ENCODE measurements at places on chromosomes 5 and 9.

GRCh38 chr9:98575379-98576346, 133.1 kb downstream of the GABBR2 start:
- DNase-seq = peak; percentile 39

DNA sequence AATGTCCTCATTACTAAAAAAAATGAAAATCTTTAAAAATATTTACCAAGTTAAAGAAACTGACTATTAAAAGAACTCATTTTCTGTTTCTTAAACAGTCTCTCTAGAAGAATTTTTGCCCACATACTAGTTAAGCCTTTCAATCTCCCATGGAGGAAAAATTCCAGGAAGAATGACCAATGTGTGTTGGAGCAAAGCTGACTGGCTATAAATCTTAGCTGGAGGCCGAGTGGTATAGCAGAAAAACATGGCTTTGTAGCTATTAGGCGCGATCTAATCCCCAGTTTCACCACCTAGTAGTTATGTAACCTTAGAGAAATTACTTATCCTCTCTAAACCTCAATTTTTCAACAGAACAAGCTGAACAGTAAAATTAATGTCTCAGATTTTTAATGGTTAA, 135.5 kb upstream of the PRLR start:
- no peak for DNase-seq

DNA sequence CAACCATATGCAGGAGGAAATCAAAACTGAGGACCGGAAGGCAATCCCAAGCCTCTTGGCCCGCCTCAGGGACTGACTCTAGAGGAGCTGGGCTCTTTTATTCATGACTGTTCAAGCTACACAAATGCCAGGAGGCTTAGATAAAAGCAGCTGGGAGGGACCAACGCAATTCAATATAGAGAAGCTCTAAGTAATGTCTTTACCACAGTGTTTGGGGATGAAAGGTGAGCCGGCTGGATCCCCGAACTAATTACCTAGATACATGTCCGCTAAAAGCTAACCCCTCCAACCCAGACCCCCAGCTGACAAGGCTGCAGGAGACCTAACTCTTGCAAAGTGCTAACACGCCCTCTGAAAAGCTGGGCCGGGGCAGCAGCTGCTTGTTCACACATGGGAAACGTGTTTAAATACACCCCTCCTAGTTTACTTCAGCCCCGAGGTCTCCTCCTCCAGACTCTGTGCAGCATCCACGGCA, 67.5 kb downstream of the TLE1 start:
- DNase-seq = no peak

DNA sequence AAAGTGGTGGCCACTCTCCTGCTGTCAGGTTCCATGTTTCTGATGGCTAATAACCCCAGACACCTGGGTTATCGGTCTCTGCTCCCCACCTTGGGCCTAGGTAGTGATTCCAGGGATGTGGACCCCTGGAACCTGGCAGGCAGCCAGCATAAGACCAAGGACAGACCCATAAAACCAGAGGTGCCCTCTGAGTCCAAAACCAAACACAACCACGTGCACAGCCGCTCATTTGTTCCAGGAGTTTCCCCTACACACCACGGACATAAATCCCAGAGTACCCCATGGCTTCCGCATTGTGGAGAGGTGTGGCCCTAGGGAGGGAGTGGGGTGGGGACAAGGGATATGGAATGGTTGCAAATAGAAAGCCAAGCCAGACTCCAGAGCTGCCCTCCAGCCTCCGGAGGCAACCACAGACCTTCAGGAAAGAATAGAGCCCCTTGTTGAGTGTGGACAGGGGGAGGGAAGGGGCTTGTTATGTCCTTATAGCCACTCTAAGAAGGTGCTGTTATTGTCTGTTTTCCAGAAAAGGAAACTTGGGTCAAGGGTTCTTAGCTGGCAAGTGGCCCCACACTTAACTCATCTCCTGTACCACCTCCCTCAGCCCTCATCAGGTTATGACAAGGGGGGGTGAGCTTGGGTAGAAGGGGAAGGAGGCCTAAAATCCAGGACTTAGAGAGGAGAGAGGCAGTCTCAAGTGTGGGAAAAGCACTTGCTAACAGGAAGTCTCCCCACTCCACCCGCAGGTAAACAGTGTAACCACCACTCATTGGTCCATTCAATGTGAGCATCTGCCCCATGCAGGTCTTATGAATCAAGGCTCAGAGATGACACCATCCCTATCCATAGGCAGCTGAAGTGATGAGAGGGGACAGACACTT, 23.6 kb upstream of the CYSTM1 start:
- DNase-seq = no peak

- DNase-seq = peak; percentile 49
Observed at GRCh38 chr5:133041910-133042309, 9.9 kb upstream of the HSPA4 start.

Measured in fibroblast of skin of back (primary cell).